ENCODE measurements at places on chromosomes 12 and 14.

- no peak for DNase-seq
These were observed 96.2 kb upstream of the FGD4 start for GRCh38 chr12:32303174-32303549.

DNA sequence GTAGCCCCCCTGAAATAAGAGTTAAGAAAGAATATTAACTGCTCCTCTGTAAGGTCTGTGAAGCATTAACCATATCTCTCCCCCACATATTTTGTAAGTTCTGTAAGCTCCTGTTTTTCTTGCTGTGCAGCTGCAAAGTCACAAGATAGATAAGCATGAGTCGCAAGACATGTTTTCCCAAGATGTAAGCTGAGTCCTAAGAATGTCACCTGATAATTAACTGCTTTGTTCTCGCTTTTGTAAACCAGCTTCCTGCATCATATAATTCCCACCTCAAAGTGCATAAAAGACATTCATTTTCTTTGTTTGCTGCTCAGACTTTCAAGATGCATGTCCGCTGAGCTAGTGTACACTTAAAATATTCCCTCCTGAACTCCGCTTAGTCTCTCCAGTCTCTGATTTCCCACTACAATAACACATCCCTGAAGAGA lies 27.0 kb upstream of the PHC1 start:
- DNase-seq = no peak

DNA sequence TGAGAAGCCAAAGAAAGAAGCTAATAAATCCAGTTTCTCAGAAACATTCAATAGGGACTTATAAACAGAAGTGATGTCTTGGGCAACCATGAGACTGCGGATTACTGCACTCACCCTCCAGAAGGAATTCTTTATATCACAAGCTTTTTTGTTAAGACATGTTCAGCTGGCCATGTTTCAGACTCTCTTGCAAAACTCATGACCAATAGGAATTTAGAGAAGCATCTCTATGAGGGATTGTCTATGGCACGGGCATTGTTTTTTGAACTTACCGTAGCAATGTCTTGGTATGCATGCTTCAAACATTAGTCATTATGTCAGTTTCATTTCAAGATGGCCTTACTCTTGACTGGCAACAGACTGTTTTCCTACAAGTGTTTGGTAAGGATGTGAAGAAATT lies 15.5 kb upstream of the ZNF268 start:
- no peak for DNase-seq

GRCh38 chr14:105876829-105877228 lies 350.4 kb downstream of the TMEM121 start:
- no peak for DNase-seq

GRCh38 chr12:104152685-104153241 lies 14.8 kb upstream of the NFYB start:
- DNase-seq = no peak

- no peak for DNase-seq
These were observed 53.1 kb downstream of the TAOK3 start for GRCh38 chr12:118319627-118320026.

GRCh38 chr12:26692407-26692806 lies 140.6 kb downstream of the ITPR2 start:
- no peak for DNase-seq

GRCh38 chr12:1504895-1505311 lies 89.5 kb downstream of the FBXL14 start:
- DNase-seq = no peak

GRCh38 chr12:70590051-70590450 lies 47.2 kb downstream of the PTPRB start:
- peak; percentile 12 for DNase-seq

GRCh38 chr14:88255798-88256197 lies 67.3 kb downstream of the KCNK10 start:
- DNase-seq = no peak

- DNase-seq = no peak
These were observed 19.8 kb downstream of the CKB start for GRCh38 chr14:103502877-103503276.

DNA sequence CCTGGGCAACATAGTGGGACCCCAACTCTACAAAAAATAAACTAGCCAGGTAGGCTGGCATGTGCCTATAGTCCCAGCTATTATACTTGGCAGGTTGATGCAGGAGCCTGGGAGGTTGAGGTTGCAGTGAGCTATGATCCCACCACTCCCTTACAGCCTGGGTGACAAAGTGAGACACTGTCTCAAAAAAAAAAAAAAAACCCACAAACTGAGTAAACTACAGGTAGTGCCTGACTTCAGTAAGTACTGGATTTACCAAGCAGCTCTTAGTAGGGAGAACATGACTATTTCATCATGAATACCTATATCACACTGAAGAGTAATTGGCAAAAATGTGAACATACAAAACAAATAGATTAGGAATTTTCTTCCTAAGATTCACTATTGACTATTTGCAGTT lies 32.4 kb upstream of the AP4S1 start:
- no peak for DNase-seq

DNA sequence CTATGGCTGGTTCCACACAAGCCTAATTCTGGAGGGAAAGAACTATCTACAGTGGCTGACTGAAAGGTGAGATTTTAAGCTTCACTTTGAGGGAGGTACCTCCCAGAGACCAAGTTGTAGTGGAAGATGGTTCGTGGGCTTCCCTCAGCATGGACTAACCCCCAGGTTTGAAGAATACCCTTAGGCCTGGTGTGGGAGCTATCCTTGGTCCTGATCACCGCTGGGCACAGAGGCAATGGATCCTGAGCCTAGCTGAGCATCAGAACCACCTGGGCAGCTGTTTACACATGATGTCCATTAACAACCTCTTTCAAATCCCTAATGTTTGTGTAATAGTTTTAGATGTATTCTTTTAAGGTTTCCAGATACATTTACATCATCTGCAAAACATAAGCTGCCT lies 10.3 kb downstream of the DAO start:
- no peak for DNase-seq

GRCh38 chr12:109875572-109876131 lies 4.7 kb downstream of the GLTP start:
- no peak for DNase-seq

DNA sequence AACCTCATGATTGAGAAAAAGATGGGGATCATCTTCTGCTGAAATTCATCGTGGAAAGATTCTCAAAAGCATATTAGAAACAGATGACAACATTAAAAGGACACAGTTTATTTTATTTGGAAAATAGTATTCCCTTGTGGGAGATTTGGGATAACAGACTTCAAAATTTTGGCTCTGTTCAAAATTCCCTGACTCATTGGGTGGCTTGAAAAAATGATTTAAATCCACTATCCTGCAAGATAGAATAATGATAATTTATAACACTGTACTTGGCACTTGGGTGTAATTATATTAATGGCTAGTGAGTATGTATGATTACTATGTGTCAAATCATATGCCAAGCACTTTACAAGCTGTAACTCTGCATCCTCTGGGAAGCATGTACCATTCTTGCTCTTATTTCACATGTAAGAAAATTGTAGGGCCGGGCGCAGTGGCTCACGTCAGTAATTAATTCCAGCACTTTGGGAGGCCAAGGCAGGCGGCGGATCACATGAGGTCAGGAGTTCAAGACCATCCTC lies 128.8 kb downstream of the LMNTD1 start:
- DNase-seq = no peak

GRCh38 chr14:75829316-75829715 lies 152.5 kb downstream of the TGFB3 start:
- no peak for DNase-seq

GRCh38 chr12:1829306-1829900 lies 9.0 kb downstream of the LRTM2 start:
- no peak for DNase-seq

- no peak for DNase-seq
These were observed 23.5 kb downstream of the OTUB2 start for GRCh38 chr14:94049625-94050023.

GRCh38 chr12:67482751-67483661 lies 165.5 kb upstream of the DYRK2 start:
- no peak for DNase-seq

- no peak for DNase-seq
These were observed 42.5 kb downstream of the TSPAN11 start for GRCh38 chr12:30969006-30969405.

- no peak for DNase-seq
These were observed 212.7 kb downstream of the PHLDA1 start for GRCh38 chr12:75818863-75819262.

GRCh38 chr12:31618228-31619025 lies 27.5 kb upstream of the DENND5B start:
- DNase-seq = no peak

- no peak for DNase-seq
These were observed 51.4 kb upstream of the GARIN2 start for GRCh38 chr14:67137744-67138371.

DNA sequence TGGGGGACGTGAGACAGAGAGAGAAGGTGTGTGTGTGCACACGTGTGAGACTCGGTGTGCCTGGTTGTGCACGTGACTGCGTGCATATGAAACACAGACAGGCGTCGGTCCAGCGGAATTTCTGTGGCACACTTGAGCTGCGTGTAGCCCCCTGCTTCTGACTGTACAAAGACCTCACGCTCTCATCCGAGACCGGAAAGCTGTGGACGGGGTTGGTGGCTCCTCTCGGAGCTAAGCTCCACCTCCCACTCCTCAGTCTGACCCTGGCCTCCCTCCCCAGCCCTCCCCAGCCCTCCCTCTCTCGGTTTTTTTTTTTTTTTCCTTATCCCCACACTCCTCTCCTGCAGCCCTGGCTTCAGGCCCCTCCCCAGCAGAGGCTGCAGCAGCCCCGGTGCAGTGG lies 8.3 kb upstream of the C14orf180 start:
- DNase-seq = no peak

Measured in activated CD8-positive, alpha-beta memory T cell treated with anti-CD3 and anti-CD28 coated beads for 48 hours (primary cell).